ENCODE measurements at places on chromosomes 3 and 15.

DNA sequence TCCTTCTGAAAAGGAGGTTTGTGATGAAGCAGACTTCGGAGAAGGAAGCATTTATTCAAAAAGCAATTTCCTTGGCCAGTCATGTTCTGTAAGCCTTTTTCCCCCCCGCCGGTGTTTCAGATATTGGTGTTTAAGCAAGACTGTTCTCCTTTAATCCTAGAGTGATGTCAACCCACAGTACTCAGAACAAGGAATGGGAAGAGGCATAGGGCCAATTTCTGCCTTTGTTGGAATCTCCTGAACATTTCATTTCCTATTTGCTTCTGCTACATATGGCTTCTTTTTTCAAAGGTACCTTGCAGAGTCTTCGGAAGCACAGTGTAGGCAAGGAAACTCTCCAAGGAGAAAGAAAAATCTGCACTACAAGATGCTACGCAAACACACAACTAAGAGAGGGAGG is 713.1 kb upstream of the CFAP20DC start:
- DNase-seq = no peak

GRCh38 chr3:172040981-172041963 is 1.9 kb downstream of the FNDC3B start:
- no peak for DNase-seq

DNA sequence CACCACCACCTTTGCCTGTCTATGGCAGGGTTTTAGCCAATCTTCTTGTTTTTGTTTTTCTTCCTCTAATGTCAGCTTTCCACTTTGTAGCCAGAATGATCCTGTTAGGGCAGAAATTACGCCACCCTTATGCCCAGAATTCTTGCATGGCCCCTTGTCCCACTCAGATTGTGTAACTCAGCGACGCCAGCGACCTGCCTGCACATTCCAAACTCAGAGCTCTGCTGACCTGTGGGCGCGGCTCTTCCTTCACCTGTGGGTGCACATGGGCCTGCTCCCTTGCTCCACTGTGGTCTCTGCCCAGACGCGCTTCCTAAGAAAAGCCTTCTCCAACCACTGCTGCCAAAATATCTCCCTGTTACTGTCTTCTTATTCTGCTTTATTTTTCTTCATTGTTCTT is 45.0 kb downstream of the MED12L start:
- DNase-seq = no peak

DNA sequence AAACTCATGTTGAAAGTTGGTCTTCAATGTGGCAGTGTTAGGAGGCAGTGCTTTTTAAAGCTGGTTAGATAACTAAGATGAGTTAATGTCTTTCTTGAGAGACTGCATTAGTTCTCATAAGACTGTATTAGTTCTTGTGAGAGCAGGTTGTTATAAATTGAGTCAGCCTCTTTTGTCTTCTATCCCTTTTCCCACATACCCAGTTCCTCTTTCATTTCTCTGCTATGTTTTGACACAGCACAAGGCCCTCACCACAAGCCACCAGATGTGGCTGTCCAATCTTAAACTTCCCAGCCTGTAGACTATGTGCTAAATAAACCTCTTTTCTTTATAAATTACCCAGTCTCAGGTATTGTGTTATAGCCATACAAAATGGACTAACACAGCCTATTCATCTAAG is 94.6 kb upstream of the SNTN start:
- DNase-seq = no peak

DNA sequence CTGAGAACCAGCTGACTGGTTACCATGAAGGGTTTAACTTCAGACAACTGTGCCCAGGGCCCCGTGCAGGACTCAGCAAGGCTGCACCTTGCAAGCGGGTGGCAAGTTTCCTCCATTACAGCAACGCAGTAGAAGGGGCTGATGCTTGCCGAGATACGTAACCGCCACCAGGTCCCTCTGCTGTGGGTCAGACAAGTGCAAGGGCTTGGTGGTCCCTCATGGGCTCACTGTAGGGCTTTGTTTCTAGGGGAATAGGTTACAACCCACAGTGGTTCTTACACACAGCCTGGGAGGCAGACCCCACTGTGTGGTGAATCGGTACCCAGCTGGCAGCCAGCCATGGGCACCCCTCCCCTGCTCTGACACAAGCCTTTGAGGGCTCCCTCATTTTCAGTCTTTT is 15.5 kb upstream of the SNRPA1 start:
- DNase-seq = no peak

GRCh38 chr15:88613074-88613944 is 7.8 kb upstream of the AEN start:
- DNase-seq = no peak
